ENCODE measurements at places on chromosomes 4 and X.

DNA sequence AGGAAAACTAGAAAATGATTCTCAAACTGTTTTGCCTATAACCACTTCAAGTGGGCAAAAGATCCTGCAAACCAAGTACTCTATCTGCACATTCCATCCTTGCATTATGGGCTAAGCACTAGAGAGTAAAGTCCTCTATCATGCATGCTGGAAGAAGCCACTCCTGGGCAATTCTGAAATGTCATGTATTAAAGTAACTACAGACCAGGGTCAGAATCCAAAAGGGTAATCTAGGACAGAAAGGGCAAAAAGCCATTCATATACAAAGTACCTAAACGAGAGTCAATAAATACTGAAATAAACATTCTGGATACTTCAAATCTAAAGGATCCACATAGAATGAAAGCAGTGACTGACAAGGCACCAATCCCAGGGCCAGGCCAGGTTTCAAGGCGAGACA is 1.0 kb downstream of the SNX12 start:
- no peak for DNase-seq

DNA sequence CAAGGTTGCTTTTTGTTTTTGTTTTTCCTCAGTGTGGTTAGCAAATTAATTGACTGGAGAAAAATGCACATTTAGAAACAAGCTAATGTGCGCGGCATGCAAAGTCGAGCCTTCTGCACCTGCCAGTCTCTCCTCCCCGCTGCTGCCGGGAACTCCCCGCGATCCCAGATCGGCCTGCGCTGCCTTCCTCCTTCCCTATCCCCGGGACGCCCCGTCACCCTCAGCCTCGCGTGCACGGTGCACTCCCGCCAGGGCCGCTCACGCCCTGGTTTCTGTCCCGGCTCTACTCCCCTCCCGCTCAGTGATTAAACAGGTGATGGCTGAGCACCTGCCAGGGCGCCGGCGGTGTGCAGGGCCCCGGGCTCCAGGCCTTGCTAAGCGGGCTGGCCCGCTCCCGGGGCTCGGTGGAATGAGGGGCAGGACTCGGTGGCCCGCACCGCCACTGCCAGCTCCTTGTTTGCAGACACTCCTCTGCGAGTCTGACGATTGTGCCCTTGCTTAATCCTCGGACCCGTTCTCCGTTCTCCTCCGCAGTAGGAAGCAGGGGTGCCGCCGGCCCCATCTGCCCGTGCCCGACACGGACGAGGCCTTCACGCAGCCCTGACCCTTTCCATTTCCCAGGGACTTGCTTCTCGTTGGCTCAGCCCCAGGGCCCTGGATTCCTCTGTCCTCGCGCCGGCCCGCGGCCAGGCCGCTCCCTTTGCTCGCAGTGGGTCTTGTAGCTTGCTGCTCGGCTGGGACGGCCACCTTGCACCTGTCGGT is 143.4 kb downstream of the TRIML1 start:
- DNase-seq, result no peak

GRCh38 chrX:104205548-104205947 is 39.3 kb downstream of the FAM199X start:
- DNase-seq, result no peak

- no peak for DNase-seq
Measured at GRCh38 chrX:148146121-148146520, 165.0 kb downstream of the FMR1NB start.

GRCh38 chrX:8089141-8089540 is 81.9 kb downstream of the VCX2 start:
- DNase-seq, result no peak

- DNase-seq, result no peak
Measured at GRCh38 chr4:82139287-82139686, 234.5 kb downstream of the HNRNPD start.

DNA sequence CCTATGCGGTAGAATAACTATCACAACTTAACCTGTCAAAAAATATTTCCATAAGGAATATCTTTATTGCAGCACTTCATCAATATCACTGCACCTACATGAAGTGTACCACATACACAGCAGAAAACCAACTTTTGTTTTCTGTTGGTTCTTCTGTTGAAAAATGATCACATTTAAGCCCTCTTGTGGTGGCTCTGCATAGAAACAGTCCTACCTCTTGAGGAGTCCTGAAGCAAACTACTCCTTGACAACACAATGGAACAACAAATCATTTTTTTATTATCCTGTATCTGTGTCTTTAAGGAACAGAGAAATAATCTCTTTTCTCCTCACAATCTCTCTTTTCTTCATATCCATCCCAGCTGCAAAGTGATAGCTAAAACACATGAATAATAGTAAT is 39.8 kb upstream of the ATOH1 start:
- peak; percentile 10 for DNase-seq

DNA sequence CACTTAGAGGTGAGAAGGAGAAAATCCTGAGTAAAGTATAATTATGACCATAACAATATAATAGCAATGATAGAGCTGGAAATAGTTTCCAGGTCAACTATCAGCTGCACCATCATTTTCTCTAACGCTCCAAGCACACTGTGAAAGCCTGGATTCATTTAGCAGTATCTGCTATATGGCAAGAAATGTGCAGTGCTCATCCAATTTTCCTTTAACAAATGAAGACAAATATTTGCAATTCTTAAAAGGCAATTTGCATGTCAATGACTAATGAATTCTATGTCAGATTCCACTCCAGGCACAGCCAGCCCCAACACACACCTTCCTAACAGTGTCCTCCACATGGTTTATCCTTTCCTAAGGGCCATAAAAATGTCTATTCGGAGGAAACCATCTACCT is 12.7 kb downstream of the PRSS12 start:
- no peak for DNase-seq
